Naive thymus-derived CD4-positive, alpha-beta T cell (primary cell): ENCODE measurements at places on chromosomes 1 and 21.
A peak's percentile ranks its signal among the peaks of the same experiment; 100 is the strongest.

GRCh38 chr1:158095737-158096335, 84.9 kb upstream of the CD1D start:
- DNase-seq, result no peak

GRCh38 chr1:90850898-90851710, 134.0 kb upstream of the BARHL2 start:
- DNase-seq, result peak; percentile 62

GRCh38 chr21:44666401-44667320, at the start of gene KRTAP12-2:
Gene KRTAP12-2 (minus strand): TSS chr21:44666927. CDS start chr21:44666886, 41 bp downstream.
- DNase-seq, result no peak

DNA sequence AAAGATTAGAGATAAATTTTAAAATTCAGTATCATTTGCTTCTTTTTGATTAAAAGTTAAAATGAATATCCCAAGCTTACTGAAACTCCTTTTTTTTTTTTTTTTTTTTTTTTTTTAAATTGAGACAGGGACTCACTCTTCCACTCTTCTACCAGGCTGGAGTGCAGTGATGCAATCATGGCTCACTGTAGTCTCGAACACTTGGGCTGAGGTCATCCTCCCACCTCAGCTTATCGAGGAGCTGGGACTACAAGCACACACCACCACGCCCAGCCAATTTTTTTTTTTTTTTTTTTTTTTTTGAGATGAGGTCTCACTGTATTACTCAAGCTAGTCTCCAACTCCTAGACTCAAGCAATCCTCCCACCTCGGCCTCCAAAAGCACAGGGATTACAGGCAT, 92.1 kb upstream of the RGS18 start:
- DNase-seq, result no peak

- DNase-seq, result no peak
These were observed 129.5 kb upstream of the ERRFI1 start for GRCh38 chr1:8155528-8156186.

DNA sequence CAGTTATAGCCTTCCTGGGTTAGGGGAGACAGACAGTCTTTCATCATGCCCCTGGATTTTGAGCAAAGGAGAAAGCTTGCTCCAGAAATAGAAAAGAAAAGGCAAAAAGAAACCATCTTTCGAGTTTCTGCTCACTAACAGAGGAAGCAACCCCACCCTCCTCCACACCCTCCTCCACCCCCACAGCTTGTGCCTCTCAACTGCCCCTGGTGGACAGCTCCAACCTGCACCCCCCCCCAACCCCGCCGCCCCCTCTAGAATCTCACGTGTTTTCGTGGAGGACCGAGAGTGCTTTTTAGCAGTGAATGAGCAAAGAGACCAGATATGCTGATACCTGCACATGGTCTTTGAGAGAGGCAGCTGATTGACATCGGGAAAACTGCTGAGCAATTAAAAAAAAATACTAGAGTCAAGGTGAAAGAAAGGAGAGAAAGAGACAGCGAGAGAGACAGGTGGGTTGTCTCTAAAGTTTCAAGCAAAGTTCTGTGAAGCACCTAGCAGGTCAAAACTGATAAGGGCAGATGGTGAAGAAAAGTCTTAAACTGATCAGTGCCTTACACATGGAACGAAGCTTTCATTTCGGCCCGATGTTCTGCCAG, 358.3 kb downstream of the KIF26B start:
- no peak for DNase-seq

- DNase-seq, result no peak
These were observed 41.6 kb upstream of the EDN2 start for GRCh38 chr1:41525891-41526587.

- peak; percentile 6 for DNase-seq
These were observed 2.6 kb upstream of the TAGLN2 start for GRCh38 chr1:159927849-159928431.

- DNase-seq, result peak; percentile 12
These were observed 29.1 kb downstream of the TEX35 start for GRCh38 chr1:178541829-178542553.

GRCh38 chr1:184860985-184861754, 106.5 kb upstream of the EDEM3 start:
- DNase-seq, result no peak

GRCh38 chr1:178939338-178940067, 68.6 kb upstream of the ANGPTL1 start:
- DNase-seq, result no peak

- DNase-seq, result no peak
These were observed 783 bp upstream of the AGL start for GRCh38 chr1:99849413-99849743.

GRCh38 chr1:219904934-219905333, 23.4 kb downstream of the SLC30A10 start:
- no peak for DNase-seq

DNA sequence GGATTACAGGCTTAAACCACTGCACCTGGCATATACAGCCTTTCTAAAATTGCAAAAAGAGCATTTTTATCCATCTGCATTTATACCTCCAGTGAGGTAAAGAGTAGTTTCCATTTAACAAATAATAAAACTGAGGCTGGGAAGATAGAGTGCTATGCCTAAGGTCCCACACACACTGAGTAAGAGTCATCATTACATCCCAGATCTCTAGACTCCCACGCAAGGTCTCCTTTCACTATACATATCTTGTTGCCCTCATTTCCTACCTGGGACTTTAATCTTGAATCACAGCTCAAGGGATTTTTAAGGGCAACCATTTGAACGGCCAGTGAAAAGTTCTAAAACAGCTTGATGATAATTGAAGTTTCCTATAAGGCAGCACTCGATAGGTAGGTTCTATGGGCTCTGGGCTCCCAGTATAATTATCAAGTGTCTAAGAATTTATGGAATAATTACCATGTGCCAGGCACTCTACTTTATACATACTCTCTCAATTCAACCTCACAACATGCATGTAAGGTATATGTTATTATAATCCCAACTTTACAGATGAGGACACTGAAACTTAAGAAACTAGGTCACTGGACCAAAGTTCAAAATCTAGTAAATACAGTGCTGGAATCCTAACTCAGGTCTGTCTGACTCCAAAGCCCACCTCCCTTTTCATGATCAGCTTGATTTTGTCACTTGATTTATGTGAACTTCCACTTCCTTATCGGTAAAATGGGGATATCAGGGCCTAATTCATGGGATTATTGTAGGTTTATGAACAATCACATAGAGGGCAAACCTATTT, 23.3 kb upstream of the EPS15 start:
- DNase-seq, result no peak

- DNase-seq, result peak; percentile 44
These were observed 99.1 kb upstream of the ACTRT2 start for GRCh38 chr1:2921970-2922686.

GRCh38 chr1:4693331-4693730, 38.9 kb downstream of the AJAP1 start:
- DNase-seq, result no peak

GRCh38 chr1:10694274-10694632, 102.2 kb downstream of the CASZ1 start:
- peak; percentile 38 for DNase-seq

DNA sequence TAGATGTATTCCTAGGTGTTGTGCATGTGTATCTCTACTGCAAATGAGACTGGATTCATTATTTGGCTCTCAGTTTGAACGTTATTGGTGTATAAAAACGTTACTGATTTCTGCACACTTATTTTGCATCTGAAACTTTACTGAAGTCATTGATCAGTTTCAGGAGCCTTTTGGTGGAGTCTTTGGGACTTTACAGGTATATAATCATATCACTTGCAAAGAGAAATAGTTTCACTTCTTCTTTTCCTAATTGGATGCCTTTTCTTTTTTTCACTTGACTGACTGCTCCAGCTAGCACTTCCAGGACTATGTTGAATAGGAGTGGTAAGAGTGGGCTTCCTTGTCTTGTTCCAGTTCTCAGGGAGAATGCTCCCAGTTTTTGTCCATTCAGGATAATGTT, 252.2 kb downstream of the SMYD3 start:
- no peak for DNase-seq

DNA sequence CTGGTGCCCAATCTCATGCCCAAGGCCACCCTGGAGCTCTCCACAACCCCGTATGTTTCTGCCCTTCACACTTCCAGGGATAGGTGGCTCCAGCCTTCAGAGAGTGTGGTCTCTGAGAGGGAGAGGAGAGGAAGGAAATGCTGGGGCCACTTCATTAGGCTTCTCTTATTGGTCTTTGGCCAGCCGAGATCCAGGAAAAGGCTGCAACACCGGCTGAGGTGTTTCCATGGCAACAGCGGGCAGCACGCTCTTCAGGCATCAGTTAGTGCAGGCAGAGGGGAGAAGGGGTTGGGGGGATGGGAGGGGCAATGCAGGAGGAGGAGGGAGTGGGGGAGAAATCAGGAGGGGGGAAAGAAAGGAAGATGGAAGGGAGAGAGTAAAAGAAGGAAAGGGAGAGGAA, 275.1 kb upstream of the GJB5 start:
- no peak for DNase-seq

GRCh38 chr1:221069986-221070385, 190.7 kb downstream of the HLX start:
- DNase-seq, result no peak

DNA sequence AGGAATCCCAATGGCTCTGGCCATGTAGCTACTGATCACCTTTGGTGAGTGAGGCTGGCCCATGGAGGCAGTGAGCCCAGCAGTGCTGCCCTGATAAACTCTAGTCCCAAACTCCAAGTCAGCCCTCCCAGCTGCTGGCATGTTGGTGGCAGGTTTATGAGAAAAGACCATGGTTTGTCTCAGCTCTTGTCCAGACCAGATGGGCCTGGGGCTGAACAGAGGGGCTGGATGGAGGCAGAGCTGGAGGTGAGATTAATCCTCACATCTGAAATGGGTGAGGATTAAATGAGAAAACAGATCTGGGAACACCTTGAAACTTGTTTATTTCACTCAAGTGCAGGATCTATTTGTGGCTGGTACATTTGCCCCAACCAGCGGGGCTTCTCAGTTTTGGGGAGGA, 3.2 kb downstream of the TMEM269 start:
- DNase-seq, result no peak

GRCh38 chr1:26828411-26828991, 2.0 kb downstream of the ZDHHC18 start:
- no peak for DNase-seq

DNA sequence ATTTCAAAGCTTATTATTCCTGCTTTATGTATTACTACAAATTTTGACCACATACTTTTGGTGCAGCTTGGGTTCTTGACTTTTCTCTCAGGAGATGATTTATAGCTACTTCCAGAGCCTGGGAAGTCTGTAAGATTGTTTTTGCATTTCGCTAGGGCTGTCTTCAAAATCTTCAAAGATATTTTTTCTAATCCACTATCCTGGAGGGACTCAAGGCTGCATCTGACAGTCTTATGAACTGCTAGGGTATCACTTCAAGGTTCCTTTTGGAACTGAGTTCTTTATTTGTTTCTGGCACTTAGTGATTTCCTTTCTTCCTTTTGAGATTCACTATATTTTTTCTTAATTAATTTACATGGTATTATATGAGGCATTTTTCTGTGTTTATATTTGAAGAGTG, 90.0 kb upstream of the LYPLAL1 start:
- no peak for DNase-seq

DNA sequence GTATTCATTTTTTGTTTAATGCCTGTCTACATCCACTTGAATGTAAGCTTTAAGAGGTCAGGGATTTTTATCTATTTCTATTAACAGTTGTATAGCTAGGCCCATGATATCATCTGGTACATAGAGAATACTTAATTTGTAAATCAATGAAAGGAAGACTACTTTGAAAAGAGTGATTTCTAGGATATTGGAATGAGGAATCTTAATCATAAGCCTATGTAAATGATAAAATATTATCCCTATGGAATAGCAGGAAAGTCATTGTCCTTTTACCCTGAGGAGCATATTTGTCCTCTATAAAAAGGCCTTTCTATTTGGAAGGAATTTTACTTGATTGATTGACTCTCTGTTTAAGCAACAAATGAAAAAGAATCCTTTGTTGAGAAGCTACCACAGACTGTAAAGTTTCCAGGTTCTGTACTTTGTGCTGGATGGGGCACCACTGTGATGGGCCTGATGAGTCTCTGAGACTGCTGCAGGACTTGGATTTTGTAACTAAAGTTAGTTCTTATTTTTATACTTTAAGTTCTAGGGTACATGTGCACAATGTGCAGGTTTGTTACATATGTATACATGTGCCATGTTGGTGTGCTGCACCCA, 53.8 kb downstream of the MAST2 start:
- no peak for DNase-seq

- no peak for DNase-seq
These were observed 161.6 kb downstream of the LRRC40 start for GRCh38 chr1:70043804-70044203.

DNA sequence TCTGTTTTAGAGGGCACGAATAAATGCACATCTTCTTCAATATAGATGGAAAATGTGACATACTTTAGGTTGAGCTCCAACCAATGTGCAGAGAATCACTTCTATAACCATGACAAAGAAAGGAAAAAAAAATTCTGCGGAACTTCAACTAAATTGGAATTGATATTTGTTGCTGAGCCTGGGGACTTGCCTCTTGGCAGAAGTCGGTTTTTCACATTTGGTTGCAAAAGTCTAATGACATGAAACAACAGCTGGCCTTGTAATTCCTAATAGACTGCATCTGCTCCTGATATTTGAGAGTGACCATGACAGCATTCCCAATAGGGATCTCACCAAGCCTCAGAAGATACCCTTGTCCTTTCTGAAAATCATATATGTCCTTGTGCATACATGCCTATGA, 112.8 kb downstream of the PRRX1 start:
- no peak for DNase-seq

DNA sequence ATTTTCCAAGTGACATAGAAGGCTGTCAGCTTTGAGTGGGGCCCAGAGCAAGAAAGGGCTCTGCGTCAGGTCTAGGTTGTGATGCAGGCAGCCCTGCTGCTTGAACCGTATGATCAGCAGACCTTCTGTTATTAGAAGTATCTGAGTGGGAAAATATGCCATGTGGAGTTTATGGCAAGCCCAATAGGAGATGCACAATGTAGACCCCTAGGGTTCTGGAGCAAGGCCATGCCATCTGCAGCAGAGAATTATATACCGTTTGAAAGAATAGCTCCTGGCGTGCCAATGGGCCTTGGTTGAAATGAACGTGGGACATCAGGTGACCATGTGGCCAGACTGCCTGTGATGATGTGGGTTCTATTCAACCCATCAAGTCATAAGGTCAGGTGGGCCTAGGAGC, 44.1 kb upstream of the ZBTB18 start:
- DNase-seq, result no peak

- DNase-seq, result no peak
These were observed 127.2 kb downstream of the ZSCAN20 start for GRCh38 chr1:33599516-33600115.

GRCh38 chr1:155976913-155977689, 1.2 kb downstream of the ARHGEF2 start:
- DNase-seq, result no peak

- no peak for DNase-seq
These were observed 217.6 kb downstream of the SDCCAG8 start for GRCh38 chr1:243473227-243474135.

- no peak for DNase-seq
These were observed 37.5 kb upstream of the HHAT start for GRCh38 chr1:210291081-210291764.
